ENCODE measurements at places on chromosomes 1 and 21. TPM values are rescaled to one million over a fixed set of nuclear protein-coding genes. Genes with fewer than 3 reads are reported as not detected.

GRCh38 chr1:219806642-219807041, 121.7 kb downstream of the SLC30A10 start:
- DNase-seq, result no peak

- DNase-seq, result peak; percentile 38
These were observed 176.1 kb downstream of the CACNA1E start for GRCh38 chr1:181659321-181659957.

- peak; percentile 59 for DNase-seq
These were observed 28.3 kb upstream of the A3GALT2 start for GRCh38 chr1:33349081-33349759.

- no peak for DNase-seq
These were observed 74.2 kb downstream of the LEPR start for GRCh38 chr1:65494671-65495070.

GRCh38 chr1:39361446-39361845, 130.0 kb upstream of the BMP8A start:
- no peak for DNase-seq

GRCh38 chr1:21590126-21590880, 78.9 kb downstream of the RAP1GAP start:
- DNase-seq, result peak; percentile 24

DNA sequence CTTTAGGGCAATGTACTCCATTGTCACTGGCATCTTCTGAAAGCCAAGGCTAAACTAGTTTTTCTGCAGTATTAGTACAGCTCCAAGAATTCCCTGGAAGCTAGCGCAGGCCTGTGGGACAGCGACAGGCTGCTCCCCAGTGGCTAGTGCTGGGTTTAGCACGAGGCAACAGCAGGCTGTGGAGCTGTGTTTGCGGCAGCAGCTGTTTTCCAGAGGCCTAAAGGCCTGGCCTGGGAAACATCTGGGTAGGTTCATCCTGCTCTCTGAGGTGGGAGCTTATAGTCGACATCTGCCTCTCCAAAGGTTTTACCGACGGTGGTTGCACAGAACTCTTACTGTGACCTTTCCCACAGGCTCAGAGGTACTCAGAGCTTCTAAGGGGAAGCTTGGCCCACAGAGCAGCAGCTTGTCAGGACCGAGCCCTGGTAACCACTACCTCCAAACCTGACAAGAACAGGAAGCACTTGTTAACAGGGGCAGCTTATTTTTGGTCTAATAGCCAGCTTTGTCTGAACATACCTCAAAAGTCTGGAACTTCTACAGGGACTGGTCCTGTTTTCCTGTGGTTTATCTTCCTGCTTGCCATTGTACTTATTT, 17.2 kb downstream of the CC2D1B start:
- peak; percentile 43 for DNase-seq

GRCh38 chr1:19661721-19662228, 2.9 kb upstream of the HTR6 start:
- DNase-seq, result peak; percentile 66

DNA sequence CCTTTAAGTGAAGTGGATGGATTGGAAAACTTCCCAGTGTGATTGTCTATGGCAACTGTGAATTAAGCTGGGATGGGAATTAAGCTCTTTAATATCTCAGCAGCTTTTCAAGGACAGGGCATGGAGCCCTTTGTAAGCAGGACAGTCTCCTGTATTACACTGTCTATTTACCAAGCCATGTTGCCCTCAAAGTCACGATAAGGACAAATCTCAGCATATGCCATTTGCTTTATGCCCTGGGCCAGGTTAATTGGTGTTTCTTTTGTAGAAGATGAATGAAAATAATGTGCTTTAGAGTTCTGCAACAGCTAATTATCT, 17.6 kb downstream of the UTP25 start:
- DNase-seq, result no peak

DNA sequence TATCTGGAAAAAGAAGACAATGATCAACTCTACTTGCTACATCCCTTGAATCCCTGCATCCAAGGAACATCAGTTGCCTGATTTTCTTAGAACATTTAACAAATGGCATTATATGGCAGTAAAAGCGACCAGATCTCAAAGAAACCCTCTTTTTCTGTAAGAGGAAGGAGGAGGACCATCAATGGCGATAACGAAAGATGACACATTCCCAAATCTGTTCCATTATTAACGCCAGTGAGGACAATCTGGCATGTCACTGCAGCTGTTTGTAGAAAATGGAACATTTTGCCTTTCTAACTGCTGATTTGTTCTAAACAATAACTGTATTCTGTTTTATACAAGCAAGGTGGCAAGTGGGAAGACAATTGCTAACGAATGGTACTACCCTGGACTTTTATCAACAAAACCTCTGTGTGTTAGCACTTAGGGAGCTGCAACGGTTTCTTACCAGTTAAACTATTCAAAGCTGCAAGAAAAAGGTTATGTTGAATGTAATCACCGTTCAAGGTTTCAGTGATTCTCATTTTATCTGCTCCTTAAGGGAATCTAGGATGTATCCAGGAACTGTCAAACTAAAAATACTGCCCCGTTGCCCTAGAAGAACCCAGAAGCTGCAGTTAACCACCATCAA, 251.9 kb downstream of the SDCCAG8 start:
- peak; percentile 23 for DNase-seq

- DNase-seq, result no peak
These were observed 133.4 kb downstream of the DMRTB1 start for GRCh38 chr1:53592521-53592982.

DNA sequence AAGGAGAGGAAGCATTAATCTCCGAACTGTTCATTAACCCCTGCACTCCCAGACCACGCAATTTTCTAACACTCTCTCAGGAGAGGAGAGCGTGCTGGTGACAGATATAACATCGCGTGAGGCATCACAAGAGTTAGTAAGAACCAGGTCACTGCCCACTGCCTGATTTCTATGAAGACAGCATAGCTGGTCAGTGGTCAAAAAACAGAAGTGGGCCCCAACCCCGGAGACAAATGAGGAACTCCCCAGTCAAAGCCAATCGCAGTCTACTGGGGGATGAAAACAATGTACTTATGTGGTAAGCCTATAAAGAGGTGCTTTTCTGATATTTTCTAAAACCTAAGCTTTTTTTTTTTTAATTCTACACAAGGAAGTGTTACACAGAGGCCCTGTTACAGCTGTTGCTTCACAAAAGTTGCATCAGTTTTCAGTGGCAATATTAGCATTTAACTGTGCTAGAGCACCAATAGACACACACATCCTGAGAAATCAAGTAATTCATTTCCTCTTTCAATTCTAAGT, 231.8 kb upstream of the IRF2BP2 start:
- DNase-seq, result peak; percentile 78

DNA sequence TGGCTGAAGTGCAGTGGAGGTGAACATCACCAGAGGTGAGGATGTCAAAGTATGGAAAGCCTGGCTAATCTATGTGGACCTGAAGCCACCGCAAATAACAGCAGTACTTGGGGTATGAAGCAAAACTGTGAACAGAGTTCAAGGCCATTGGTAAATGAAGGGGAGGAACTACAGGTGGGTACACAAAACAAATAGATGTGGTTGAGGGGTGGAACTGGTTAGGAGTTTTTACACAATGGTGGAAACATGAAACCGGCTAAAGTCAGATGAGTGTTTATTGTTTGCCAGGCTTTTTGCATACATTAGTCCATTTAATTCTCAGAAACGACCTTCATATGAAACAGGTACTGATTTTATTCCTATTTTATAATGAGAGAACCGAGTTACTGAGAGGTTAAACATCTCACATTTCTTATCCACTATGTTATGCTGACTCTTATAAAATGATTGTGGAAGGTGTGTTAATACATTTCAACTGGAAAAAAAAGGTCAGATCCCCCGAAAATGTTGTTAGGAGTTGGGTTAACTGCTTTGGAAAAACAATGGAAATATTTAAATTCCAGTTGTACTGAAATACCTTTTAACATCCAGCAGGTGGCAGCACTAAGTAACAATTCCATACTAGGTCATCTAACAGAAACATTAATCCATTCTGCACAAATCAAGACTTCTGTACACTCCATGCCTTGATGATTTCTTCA, 44.3 kb upstream of the GTF2B start:
- DNase-seq, result peak; percentile 43

GRCh38 chr1:3907031-3907534, 7.0 kb upstream of the C1orf174 start:
- no peak for DNase-seq

GUCA2B gene
- not detected for polyA plus RNA-seq

ANGPTL1 gene
- polyA plus RNA-seq, result 86.0 TPM

TFAP2E gene
- 0.37 TPM for polyA plus RNA-seq

MAN1A2 gene
- 26.1 TPM for polyA plus RNA-seq

COL6A2 gene
- polyA plus RNA-seq, result 500 TPM

KCNE2 gene
- 0.71 TPM for polyA plus RNA-seq

FNDC5 gene
- polyA plus RNA-seq, result 250 TPM

All from muscle of leg (tissue), 16 donors.